ENCODE measurements at places on chromosomes 4 and X. TPM values are rescaled to one million over a fixed set of nuclear protein-coding genes. Genes with fewer than 3 reads are reported as not detected.

SLC25A6 gene
- total RNA-seq, result 266 TPM

SORCS2 gene
- not detected for total RNA-seq

SLIT2 gene
- total RNA-seq, result 2.4 TPM

MAN2B2 gene
- total RNA-seq, result 22.1 TPM

FSTL5 gene
- not detected for total RNA-seq

SPATA4 gene
- not detected for total RNA-seq

HTRA3 gene
- total RNA-seq, result 6.3 TPM

PPP4R3C gene
- total RNA-seq, result not detected

HSFX3 gene
- not detected for total RNA-seq

CXCL9 gene
- total RNA-seq, result not detected

PABPC1L2B gene
- not detected for total RNA-seq

Measured in mammary microvascular endothelial cell (primary cell).